ENCODE measurements at places on chromosomes 5 and 9.

- DNase-seq: no peak
Observed at GRCh38 chr5:33227746-33228145, 213.0 kb upstream of the TARS1 start.

- DNase-seq: no peak
Observed at GRCh38 chr5:51159164-51159563, 224.1 kb upstream of the ISL1 start.

DNA sequence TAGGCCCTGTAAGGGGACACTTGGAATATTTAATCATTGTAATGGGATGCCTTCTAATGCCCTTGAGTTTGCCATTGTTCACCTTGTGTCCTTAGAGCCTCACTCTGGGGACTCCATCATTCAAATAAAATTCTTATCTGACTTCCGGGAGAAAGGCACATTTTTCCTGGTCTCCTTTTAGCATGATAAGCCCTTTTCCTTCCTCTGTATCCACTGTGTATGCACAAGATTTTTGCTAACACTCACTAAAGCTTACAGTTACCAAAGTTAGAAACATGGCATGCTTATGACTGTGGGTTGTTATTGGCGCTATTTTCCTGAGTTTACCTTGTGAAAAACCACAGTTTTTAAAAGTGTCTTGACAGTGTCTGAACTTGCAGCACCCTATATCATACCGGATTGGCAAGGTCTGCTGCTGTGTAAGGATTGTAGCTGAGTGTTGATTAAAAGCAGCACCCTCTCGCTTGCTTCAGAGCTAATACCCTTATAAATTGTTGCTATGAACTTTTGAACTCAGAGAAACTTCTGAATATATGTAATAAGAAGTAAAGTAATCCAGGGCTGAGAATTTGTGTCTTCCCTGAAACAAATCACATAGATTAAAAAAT, 46.4 kb downstream of the SNCAIP start:
- no peak for DNase-seq

DNA sequence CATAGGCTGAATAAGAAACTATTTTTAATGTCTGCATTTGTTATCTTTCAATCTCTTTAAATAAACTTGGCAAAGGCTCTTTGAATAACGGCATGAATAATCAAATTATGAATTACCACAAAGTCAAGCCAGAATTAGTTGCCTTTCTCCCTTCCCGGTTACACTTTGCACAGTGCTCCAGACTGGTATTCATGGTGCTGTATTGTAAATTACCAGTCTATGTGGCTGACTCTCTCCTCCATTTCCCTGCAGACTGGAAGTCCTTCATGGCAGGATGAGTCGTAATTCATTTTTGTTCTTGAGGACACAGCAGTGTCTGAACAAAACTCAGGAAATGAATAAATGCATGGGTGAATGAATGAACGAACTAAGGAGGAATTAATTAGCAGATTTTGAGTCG, 142.9 kb downstream of the GNA14 start:
- no peak for DNase-seq

- no peak for DNase-seq
Observed at GRCh38 chr5:106854105-106854687, 816.5 kb downstream of the EFNA5 start.

- peak; percentile 88 for DNase-seq
Observed at GRCh38 chr5:38765399-38765861, 80.4 kb upstream of the OSMR start.

- DNase-seq: peak; percentile 87
Observed at GRCh38 chr5:32504989-32505596, 60.6 kb upstream of the ZFR start.

GRCh38 chr5:17069995-17070511, 134.0 kb upstream of the MYO10 start:
- no peak for DNase-seq

DNA sequence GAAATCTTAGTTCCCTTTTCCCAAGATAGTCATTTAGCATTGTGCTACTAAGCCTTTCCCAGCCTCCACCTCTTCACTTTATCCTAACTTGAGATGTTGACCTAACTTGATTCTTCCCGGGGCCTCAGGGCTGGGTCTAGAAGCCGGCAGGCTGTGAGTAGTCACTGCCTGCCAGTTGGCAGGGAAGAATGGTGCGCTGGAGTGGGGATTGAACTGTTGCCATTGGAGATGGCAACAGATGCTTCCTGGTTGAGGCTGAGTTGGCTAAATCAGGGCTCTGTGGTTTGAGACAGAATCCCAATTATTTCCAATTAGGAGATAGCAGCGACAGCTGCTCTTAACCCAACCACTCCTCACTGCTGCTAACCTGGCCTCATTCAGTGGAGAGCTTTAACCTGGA, 343.1 kb downstream of the BRINP1 start:
- peak; percentile 8 for DNase-seq

DNA sequence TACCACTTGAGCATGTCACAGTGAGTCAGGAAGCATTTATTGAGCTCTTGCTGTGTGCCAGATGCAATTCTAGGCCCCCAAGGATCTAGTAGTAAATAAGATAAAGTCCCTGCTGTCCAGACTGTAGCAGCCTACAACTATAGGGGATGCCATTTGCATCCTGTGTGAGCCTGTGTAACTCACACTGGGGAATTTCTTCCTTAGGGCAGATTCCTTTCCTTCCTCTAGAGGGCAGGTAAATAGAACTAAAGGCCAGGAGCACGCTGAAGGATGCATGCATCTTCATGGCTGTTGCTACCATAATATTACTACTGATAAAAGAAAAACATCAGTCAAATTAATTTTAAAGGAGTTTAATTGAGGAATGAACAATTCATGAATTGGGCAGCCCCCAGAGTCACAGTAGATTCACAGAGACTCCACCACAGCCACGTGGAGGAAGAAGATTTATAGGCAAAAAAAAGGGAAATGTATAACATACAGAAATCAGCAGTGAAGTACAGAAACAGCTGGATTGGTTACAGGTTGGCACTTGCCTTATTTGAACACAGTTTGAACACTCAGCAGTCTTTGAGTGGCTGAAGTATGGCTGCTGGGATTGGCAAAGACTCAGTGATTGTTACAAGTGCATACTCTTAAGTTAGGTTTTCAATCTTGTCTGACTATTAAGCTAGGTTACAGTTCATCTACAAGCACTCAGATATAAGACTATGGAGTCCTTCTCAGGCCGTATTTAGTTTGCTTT, 98.9 kb downstream of the ACTL7B start:
- no peak for DNase-seq

DNA sequence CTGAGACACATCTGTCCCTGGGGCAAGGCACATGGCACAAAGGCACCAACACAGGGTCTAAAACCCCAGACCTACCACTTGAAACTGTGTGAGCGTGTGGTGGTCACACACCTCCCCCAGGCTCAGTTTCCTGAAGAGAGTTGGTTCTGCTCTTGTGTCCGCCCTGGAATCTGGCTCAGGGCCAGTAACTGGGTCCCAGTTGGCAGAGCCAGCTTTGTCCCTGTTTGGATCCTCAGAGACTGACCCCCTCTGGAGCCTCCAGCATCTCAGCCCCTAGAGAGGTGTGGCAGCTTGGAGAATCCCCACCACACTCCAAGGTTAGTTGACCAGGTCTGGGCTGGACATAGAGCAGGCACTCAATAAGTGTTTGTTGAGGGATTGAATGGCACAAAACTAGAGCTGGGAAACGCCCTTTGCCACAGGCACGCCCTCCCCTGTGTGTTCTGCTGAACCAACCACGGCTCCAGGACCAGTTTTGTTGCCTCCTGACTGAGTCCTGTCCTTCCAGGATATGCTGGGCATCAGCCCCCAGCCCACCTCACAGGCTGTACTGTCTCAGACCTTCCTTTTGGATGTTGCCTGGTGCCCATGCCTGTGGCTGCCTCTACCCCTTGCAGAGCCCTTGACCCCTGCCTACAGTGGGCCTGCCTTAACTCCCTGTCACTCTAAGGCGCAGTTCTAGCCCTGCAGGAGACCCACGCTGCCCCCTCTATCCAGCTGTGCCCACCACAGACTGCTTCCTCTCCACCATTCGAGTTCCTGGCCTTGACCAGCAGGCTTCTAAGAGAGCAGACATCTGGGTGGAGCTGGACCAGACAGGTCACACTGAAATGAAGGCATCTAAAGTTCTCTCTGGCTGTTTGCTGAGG, 3.8 kb upstream of the PDLIM4 start:
- no peak for DNase-seq

- peak; percentile 95 for DNase-seq
Observed at GRCh38 chr9:110626101-110626829, 42.3 kb upstream of the MUSK start.
